CD4-positive, alpha-beta T cell treated with Interferon alpha-2 for 1 hour (primary cell): ENCODE measurements at places on chromosomes 4 and X.

DNA sequence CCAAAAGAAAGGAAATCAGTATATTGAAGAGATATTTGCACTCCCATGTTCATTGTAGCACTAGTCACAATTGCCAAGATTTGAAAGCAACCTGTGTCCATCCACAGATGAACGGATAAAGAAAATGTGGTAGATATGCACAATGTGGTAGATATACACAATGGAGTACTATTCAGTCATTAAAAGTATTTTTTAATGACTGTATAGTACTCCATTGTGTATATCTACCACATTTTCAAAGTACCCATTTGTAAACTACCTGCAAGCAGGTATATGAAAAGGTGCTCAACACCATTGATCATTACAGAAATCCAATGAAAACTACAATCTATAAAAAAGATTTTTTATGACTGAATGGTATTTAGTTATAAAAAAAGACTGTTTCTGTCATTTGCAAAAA is 200.4 kb downstream of the UNC5C start:
- DNase-seq: no peak

GRCh38 chrX:53412446-53412845 is 10.0 kb downstream of the SMC1A start:
- DNase-seq: no peak

DNA sequence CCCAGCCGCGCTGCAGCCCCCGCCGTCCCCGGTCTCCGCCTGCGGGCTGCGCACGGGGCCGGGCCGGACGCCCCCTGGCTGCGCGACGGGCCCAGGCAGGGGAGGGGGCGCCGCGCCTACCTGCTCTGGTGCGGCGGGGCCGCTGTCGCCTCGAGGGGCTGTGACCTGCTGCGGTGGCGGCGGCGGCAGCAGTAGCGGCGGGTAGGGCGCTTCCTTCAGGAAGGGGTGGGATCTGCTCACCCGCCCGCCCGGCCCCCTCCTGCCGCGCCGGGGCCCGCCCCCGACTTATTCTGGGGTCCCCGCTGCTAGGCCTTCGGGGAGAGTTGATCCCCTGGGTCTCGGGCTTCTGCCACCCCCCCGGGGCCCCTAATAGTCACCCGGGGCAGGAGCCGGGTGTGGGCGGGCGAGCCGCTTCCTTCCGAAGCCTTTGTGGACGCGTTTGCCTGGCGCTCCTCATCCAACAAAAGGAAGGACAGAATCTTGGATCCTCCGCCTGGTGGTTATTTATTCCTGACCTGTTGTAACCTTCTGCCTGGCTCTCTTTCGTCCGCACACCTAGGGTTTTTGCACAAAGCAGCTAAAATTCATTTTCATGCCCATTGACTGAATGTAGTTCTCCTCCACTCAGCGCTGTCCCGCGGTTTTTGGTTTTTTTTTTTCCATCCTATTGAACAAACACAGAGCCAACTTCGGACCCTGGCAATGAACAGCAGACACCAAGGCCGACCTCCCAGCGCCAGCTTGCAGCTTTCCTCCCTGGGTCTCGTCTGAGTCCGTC is at the start of gene TMEM150C:
TMEM150C (minus strand) TSS at position 203 of the 778 bp plus-strand sequence. CDS start 57,331 bp downstream, outside the sequence.
- DNase-seq: no peak

DNA sequence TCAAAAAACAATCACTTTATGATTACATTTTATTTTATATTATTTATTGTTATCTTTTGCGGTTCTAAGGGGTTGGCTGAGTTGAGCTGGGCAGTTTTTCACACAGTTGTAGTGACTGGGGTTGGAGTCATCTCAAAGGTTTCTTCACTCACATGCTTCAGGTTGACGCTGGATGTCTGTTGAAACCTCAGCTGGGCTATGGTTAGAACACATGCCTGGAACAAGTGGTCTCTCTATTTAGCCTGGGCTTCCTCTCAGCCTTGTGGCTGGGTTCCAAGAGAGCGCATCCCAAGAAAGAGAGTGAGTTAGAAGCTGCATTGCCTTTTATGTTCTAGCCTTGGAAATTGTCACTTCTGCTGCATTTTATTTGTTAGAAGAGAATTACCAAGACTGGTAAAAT is 87.4 kb downstream of the CBLL2 start:
- no peak for DNase-seq

- no peak for DNase-seq
These were observed 64.9 kb upstream of the DYNLT3 start for GRCh38 chrX:37912304-37912703.

DNA sequence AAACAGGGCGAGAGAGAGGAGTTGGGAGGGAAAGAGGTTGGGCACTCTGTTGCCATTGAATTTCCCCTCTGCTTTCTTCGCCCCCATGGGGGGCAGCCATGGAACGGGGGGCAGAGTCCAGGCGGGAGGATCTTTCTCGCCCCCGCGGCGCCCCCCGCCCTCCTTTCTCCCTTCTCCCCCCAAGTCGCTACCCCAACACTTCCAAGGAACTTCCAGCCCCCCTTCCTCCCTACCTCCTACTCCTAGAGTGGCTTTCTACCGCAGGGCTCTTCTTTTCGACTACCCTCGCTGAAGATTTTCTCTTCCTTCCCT is 594 bp upstream of the STAG2 start:
- DNase-seq: no peak

DNA sequence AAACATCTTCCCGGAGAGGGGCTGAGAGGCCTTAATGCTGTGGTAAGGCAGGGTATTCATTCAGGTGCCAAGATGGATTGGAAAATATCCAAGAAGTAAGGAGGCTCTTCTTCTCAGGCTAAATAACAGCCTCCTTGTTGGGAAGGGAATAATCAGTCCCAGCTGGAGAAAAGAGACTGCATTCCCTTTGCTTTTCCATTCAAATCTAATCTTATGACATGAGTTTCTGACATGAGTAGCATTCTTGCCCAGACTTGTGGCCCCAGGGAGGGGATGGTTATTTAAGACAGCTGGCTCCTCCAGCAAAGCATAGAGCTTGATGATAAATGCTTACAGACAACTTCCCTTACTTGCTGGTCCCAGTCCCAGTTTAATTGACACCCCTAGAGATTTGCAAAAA is 98.3 kb downstream of the DCLK2 start:
- no peak for DNase-seq

DNA sequence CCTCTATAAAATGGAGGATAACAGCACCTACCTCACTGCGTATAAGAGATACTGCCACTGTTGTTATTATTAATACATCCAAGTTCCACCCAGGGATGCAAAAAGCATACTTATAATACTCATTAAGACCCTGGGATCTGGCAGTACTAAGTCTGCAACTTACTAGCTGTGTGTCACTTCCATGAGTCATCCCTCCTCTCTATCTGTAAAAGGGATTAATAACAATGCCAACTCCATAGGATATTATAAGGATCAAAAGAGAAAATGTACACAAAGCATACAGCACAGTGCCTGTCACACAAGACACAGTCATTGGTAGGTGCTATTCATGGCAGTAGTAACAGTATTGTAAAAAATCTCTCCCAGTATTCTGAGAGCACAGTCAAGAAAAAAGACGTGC is 216.7 kb downstream of the HS6ST2 start:
- no peak for DNase-seq

GRCh38 chr4:56622176-56622575 is 58.9 kb downstream of the HOPX start:
- DNase-seq: no peak

DNA sequence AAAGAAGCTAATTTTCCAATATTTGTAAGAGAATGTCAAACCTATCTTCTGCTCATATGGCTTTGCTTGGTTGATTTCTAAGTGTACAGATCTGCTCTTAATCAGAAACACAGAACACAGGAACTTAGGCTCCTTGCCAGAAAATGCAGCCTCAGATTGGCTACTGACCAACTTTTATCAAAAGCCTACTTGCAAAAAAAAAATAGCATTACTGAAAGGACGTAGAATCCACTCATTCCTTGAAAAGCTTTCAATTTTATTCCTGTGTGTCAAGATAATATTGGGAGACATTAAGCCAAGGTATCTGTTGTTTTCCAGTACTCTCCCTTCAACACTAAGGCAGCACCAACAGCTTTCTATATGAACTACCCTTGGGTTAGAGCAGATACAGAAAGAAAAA is 127.6 kb upstream of the INTU start:
- no peak for DNase-seq

DNA sequence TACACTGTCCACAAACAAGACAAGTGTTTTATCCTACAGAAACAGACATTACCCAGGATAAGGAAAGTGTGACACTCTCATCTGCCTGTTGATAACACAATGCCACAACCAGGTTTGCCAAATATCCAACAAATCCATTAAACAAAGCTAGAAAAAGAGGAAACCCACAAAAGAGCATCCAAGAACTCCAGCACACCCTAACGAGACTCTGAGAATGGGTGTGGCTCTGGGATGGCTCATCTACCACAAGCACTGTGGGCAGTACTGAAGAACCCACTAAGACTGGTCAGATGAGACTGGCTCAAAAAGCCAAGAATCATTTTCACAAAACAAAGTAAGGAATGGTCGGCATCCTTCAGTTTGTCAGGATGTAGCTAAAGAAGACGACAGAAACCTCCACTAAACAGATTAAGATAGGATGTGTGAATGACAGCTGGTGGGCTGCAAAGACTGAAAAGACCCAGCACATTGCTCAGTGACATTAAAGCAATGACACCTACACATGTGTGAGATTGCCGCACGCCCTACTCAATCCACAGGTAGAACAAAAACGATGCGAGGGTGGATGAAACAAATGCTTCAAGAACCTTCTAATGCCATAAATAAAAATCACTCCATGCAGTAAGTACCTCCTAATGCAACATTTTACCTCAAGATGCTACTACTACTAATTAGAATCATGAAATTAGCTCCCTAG is 14.7 kb downstream of the ATP8A1 start:
- no peak for DNase-seq

GRCh38 chrX:39519030-39519488 is 578.7 kb downstream of the BCOR start:
- DNase-seq: no peak

DNA sequence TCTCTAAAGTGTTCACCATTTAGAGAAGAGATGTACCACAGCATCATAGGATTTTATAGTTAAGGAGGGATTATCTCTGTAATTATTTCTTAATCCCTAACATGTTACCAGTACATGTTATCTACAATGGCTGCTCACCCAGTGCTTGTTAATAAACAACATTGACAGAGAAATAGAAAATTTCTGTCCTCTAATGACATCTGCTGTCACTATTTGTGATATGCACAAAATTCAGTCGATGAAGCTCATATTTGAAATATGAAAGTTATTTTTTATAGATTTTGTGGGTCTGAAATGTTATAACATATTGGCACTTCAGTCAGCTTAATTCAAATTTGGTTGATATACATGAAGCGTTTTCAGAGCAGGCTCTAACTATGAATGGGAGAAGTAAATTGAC is 48.8 kb upstream of the GRXCR1 start:
- DNase-seq: no peak

GRCh38 chr4:38876636-38877035 is 9.0 kb downstream of the FAM114A1 start:
- DNase-seq: no peak

DNA sequence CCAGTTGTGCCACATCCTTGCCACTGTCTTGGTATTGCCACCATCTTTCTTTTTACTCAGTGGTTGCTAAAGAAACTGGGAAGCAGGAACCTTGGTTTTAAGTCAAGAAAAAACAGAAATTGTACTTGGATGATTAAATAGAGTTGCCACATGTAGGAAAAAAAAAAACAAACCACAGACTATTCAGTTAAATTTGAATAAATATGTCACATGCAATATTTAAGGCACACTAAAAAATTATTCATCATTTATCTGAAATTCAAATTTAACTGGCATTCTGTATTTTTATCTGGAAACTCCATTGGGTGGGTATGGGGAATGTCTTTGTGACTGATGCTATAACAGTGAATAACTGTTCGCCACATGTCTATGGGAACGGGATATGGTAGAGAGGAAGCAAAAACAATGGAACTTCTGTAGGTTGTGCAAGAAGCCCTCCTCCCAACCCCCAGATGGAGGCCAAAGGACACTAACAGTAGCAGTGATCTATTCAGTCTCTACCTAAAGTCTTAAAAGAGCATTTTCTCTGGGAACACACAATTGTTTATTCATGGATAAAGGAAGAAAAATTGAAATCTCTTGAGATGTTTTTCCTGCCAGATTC is 57.0 kb upstream of the PLAC8 start:
- DNase-seq: no peak

GRCh38 chrX:24702362-24703184 is 8.9 kb downstream of the POLA1 start:
- DNase-seq: no peak

GRCh38 chrX:46488712-46489111 is 56.5 kb downstream of the ZNF674 start:
- DNase-seq: no peak

GRCh38 chr4:154720618-154721267 is 23.1 kb upstream of the LRAT start:
- no peak for DNase-seq

DNA sequence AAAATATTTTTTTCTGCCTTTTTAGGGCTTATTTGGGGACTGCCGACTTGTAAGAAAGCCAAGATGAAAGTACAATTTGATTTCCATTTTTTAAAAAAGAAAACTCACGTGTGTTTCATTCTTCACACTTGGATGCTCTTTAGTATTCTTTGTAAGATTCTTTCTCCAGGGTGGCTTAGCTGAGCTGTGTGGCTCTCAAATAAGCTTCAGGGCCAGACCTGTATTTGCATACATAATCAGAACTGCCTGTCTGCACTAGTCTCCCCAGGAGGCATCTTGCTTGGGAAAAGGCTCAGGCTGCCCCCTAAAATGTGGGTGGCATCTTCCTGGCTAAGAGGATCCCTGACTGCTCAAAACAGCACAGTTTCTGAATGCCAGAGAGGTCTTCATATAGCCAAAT is 498.4 kb downstream of the MID1IP1 start:
- DNase-seq: no peak

DNA sequence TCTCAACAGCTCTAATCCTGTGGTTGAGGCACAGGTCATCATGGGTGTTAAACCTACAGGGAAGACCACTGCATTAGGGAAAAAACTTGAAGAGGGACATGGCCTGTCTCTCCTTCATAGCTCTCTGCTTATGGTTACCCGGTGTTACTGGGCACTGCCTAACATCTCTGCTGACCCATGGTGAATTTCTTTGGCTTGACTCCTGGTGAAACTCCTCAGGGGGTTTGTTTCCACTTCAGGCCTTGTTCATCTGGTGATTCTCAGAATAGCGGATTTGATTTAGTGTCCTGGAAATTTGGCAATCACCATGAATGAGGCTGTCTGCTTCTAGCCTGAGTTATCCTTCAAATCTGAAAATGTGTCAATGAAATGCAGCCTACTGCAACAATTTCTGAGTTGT is 114.4 kb downstream of the ZNF518B start:
- no peak for DNase-seq

- peak; percentile 74 for DNase-seq
These were observed 4.8 kb downstream of the FLNA start for GRCh38 chrX:154369449-154370299.

- no peak for DNase-seq
These were observed 203.2 kb upstream of the FGF13 start for GRCh38 chrX:138914767-138915166.
